ENCODE measurements at places on chromosomes 3 and 15.

DNA sequence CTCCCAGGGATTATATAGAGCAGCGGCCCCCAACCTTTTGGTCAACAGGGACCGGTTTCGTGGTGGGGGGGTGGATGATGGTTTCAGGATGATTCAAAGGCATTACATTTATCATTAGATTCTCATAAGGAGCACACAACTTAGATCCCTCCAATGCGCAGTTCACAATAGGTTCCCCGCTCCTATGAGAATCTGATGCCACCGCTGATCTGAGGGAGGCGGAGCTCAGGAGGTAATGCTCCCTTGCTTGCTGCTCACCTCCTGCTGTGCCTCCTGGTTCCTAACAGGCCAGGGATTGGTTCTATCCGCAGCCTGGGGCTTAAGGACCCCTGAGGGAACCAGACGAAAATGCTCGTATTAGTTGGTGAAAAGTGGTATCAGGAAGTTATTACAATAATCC is 1.3 kb upstream of the HACD2 start:
- DNase-seq = no peak

- DNase-seq = no peak
Measured at GRCh38 chr3:178388473-178388872, 147.8 kb upstream of the KCNMB2 start.

DNA sequence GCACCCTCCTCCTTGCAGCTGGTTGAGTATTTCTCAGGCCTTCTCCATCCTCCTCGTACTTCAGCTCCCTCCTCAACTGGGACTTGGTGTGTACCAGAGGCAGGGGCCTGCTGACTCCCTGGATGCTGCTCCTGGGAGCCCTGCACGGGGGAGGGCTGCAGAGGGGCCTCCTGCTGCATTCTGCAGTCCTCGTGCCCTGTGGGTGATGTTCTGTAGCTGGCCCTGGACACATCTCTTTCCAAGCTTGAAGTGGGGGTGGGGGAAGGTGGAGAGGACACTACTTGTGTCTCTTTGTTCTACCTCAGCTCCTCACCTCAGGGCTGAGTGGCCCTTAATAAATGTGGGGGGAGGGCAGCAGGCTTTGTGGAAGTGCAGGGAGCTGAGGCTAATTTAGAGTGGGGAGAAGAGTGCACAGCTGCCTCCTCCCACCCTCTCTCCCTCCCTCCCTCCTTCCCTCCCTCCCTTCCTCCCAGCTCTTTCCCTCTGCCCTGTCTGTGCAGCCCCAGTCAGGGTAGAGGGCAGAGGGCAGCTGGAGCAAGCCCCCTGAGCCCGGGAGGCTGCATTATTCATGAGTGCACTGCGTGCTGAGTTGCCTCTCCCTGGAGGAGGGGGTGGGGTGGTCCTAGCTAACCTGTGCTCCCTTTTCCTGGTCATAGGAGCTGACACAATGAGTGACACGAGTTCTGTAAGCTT is 3.7 kb upstream of the GRM2 start:
- DNase-seq = no peak

DNA sequence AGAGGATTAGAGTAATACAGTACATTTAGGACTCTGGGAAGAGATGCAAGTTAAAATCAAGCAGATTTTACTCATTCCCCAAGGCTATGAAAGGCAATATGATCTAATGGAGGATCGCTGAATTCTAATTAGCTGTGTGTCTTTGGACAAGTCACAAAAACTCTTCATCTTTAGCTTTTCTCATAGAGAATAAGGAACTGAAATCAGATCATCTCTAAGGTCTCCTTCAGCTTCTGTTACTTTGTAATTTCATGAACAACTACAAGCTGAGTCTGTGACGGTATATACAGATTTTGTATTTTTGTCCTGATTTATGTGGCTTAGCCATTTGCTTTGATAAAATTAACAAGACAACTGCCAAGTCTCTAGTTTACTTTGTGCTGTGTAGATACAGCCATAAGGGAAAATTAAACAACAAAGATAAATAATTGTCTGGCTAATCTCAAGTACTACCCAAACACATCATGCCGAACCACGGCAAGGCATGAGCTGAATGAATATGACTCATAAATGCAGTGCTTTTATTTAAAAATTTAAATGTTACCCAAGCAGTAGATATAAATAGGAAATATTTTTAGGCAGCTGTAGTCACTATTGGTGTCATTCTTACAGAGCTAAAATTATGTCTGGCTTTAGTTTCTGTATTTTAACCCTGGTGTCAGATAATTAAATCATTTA is 81.5 kb downstream of the GAP43 start:
- DNase-seq = no peak

- DNase-seq = no peak
Measured at GRCh38 chr3:122265957-122266356, 59.1 kb upstream of the CSTA start.

- peak; percentile 11 for DNase-seq
Measured at GRCh38 chr3:127970966-127971592, 56.0 kb downstream of the KBTBD12 start.

DNA sequence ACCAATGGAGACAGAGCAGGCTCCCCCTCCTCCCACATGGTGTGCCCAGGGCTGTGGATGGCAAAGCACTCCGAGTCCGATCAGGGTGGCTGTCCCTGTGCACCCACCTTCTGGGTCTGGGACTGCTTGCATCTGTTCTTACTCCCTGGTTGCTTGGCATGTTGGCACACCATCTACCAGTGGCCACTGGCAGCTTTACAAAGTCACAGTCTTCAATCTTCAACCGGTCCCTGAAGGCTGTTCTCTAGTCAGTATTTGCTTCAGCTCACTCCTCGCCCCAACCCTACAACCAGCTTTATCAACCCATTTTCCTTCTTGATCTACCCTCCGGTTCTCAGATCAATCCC is 14.8 kb downstream of the HOMER2 start:
- DNase-seq = no peak

GRCh38 chr3:136247436-136247835 is 2.7 kb upstream of the PCCB start:
- DNase-seq = no peak

- DNase-seq = no peak
Measured at GRCh38 chr3:127403795-127404194, 115.9 kb upstream of the PRR20G start.

- DNase-seq = no peak
Measured at GRCh38 chr15:76105391-76105790, 45.6 kb downstream of the TMEM266 start.

DNA sequence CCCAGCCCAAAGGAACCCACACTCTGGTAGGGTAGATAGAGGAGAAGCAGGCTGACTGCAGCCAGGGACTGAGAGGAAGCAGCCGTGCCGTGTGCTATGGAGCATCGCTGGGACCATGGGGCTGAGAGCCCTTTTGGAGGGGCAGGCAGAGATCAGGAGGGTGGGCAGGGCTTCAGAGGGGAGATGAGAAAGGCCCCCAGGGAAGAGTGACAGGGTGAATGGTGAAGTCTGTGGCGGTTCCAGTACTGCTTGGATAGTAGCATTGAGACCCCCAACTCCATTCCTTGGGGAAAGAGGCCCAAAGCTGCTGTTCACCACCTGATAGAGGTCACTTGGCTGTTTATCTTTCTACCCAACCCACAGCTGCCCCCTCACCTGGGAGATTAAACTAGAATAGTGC is 80.0 kb upstream of the MRPS22 start:
- no peak for DNase-seq

GRCh38 chr3:87413814-87414213 is 137.4 kb upstream of the POU1F1 start:
- DNase-seq = no peak

DNA sequence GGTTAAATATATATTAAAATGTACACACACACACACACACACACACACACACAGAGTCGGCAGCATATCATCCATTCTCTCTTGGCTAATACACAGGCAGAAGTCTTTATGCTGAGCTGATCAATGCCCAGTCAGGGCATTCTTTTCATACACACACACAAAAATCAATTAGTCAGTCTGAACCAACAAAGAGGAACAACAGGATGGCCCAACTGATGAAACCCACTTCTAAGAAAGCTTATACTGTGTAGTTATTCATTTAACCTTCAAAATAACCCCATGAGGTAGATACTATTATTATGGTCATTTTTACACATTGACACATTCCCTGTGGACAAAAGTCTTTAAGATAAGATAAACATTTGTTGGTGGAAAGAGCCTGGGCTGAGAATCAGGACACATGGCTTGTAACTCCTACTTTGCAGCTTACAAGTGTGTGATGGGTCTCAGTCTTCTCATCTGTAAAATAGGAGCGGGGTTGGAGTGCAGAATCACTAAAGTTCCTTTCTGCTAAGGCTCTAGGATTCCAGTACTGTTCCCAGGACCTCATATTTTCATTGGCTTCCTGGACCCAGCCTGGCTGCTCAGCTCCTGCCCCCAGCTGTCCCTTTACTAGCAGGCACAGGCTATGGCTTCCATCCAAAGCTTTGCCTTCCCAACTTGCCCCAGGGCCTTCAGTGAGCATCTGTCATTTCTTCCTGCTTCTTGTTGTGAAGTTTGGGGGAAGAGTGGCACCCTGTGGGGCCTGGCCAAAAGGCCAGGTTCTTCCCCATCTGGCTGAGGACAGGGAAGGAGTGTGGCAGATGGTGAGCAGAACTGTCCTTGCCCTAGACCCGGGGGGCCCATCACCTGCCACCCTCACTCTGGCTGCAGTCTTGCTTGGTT is 27.2 kb upstream of the GLCE start:
- no peak for DNase-seq

- DNase-seq = no peak
Measured at GRCh38 chr15:47820747-47821319, 103.5 kb downstream of the SEMA6D start.

DNA sequence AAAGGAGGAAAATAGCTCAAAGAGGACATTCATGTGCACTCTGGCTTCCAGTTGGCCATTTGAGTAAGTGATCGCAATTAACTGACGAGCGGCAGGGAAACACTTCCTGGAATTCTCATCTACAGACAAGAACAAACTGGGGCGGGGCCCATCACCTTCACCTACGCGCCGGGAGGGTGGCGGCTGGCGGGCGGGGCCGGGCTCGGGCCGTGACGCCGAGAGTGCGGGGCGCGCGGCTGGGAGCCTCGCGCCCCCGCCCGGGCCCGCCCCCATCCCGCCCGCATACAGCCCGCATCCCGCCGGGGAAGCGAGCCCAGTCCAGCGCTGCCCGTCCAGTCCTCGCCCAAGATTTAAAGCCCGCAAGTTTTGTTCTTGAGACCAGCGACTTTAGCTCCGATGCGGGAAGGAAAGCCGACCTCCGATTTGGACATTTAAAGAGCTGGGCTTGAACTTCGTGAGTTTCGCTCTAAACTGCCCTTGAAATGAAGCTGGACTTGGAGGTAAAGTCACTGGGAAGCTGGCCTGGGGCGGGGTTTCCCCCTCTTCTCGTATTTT is at the start of gene B3GNT5:
Gene B3GNT5, plus strand, starts transcription at position 281 of the 555 bp plus-strand sequence. CDS start 16,546 bp downstream, outside the sequence.
- DNase-seq = peak; percentile 28

- peak; percentile 31 for DNase-seq
Measured at GRCh38 chr15:90677807-90678790, 39.0 kb upstream of the BLM start.

GRCh38 chr3:108301695-108302404 is 5.5 kb downstream of the HHLA2 start:
- no peak for DNase-seq

DNA sequence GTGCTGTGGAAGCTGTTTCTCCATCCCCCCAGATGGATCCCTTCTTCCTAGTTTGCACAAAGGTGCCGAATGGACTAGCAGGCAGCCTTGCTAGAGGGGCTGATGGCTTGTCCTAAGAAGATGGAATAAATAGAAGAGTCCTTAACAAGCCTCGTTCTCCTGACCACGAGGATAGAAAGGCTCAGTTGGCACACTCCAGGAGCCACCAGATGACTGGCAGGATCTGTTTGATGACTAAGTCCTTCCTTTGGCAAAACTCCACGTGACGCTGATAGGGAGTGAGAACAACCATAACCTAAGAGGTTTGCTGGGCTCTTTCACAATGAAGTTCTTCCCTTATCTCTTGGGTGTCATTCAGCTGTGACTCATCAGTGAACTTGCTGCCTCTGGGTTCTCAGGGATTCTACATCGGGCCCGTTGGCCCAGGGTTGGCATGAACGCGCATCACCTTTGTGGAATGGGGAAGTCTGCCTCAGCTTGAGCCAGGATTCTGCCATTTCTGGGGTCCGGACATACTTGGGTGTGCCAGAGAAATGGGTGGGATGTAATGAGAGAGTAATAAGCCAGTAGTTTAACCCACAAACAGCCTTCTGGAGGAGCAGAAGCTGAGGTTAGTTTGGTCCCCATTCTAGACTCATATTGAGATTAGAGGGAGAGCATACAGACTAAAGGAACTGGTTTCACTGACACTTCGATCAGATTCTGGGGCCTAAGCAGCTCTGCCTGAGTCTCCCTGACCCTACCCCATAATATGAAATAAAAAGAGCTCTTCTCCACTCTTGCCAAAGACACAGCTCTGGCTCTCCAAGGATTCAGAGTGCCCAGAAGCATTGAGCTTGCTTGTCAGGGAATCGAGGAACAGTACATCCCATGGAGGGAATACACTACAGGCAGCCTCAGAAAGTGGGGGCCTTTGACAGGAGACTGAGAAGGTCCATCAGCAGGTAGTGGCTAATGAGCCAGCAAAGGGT is 2.0 kb upstream of the MELTF start:
- DNase-seq = peak; percentile 14

- peak; percentile 78 for DNase-seq
Measured at GRCh38 chr15:45522328-45523165, at the start of gene SLC30A4. SLC30A4 (minus strand) TSS chr15:45522755; CDS start chr15:45522354, 401 bp downstream.

DNA sequence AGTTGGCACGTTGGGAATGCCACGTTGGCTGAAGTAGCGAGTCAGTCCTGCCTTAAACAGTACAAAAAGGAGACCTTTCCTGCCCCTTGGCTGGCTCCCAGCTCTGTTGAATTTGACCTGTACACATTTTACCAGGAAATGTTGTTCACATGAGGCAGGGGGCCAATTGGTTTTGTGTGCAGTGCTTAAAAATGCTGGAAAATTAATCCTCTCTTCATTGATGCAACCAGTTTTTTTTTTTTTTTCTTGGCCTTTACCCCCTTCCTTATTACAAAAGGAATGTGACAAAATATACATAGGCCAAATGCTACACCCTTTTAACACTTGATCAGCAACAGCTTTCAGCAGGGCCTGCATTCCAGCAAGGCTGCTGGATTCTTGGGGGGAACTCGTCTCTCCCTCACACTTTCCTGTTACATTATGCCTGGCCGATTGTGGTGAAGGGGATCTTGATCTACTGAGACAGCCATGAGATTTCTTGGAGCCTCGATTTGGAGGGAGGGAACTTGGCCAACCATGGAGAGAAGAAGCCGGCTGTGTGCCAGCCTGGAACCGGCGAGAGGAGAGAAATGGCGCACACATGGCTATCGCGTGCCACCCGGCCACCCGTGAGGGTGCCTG is 93.1 kb downstream of the DNASE1L3 start:
- no peak for DNase-seq

GRCh38 chr3:153115326-153115725 is 46.7 kb upstream of the RAP2B start:
- no peak for DNase-seq

DNA sequence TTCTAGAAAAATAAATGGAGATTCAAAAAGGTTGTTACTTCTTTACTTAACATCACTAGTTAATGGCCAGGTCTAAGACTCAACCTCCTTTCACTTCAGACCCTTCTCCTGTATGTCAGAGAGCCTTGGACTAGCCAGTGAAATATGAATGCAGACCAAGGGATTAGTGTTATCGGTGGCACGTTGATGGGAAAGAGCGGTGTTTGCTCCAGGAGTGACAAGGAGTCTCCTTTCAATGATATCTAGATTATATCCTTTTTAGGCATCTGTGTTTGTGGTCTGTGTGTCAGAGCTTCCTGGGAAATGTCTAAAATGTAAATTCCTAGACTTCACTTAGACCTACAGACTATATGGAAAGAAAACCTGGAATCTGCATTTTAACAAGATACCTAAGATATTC is 658.0 kb upstream of the KCNMB2 start:
- no peak for DNase-seq
